ENCODE measurements at places on chromosomes 11 and 22.

DNA sequence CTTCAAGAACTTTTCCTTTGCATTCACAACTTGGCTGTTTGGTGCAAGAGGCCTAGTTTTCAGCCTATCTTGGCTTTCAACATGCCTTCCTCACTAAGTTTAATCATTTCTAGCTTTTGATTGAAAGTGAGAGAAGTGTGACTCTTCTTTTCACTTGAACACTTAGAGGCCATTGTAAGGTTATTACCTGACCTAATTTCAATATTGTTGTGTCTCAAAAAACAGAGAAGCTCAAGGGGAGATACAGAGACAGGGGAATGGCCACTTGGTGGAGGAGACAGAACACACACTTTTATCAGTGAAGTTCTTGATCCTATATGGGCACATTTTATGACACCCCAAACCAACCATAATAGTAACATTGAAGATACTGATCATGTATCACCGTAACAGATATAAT lies 532.3 kb downstream of the DLG2 start:
- no peak for DNase-seq

DNA sequence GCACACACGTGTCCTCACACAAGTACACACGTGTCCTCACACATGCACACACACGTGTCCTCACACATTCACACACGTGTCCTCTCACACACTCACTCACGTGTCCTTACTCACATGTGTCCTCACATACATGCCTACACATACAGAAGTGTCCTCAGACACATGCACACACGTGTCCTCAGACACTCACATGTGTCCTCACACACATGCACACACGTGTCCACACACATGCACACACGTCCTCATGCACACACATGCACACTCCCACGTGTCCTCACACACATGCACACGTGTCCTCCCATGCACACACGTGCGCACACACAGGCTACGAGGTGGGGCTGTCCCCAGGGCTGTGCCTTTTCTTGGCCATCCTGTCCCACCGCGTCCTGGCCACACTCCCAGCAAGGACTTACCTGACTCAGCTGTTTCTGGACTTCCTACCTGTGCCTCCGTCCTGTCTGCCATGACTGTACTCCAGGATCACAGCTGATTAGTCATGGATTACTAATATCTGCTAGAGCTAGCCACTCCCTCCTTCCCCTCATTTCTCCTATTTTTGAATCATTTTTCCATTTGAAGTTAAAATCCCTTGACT lies 990.2 kb downstream of the BRD1 start:
- no peak for DNase-seq

- DNase-seq: no peak
These were observed 47.6 kb upstream of the PARVA start for GRCh38 chr11:12329797-12330196.

- DNase-seq: peak; percentile 63
These were observed 11.0 kb upstream of the SLC5A4 start for GRCh38 chr22:32265882-32266767.

DNA sequence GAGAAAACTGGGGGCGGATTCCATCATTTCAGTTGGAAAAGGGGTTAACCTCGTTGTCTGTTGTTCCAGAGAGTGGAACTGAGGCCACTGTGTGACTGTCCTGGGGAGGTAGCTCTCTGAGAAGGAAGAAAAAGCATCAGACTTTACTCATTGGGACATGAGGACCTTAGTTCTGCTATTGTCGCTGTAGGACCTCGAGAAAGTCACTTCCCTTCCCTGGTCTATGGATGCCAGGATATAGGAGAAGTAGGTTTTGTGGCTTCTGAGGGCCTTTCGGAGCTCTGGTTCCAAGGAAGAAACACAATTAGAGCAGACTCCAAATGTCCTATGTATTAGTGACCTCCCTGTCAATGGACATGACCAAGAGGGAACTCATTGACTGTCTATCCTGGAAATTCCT lies 6.2 kb downstream of the MYO18B start:
- DNase-seq: no peak

DNA sequence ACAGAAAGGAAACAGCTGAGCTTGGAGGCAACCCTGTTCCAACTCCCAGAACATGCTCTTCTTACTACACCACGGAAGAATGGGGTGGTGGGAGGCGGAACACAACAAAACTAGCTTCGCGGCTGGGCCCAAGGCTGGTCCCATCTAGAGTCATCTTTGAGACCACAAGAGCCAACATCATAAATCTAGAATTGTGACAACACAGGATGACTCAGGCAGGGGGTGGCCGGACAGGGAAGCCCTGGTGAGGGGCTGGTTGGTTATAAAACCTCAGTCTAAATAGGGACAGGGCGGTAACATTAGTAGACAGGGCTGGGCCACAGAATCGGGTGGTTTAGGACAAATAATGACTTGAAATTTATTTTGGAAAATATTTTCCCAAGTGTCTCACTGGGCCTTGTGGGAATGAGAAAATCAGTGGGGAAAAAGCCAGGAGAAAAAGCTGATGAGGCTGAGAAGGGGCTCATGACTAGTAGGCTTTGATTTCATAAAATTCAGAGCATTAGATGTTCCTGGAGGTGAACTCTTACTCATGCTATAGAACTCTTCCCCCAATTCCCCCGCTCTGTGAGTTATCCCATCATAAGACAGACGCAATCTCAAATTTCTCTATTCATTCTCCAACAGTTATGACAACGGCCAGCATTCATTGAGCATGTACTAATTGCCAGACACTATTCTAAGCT lies 151.8 kb upstream of the TIMP3 start:
- peak; percentile 80 for DNase-seq

- no peak for DNase-seq
These were observed 1073.3 kb upstream of the RAG2 start for GRCh38 chr11:37671321-37671720.

DNA sequence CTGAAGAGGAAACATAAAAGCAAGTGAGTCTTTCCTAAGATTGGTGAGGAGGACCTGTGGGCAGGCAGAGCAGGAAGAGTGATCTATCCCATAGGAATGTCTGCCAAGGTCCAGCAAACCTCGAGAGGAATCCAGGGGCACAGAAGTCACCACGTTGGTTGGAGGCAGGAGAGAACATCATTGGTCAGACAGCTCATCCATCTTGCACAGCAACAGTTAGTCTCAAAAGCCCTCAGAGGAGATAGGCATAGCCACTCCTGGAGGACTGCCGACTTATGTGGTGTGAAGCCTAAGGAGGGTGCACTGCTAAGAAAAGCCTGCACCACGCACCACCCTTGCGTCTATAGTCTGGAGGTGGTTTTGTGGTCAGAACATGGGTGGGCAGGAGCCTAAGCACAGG lies 109.1 kb downstream of the RASSF10 start:
- peak; percentile 77 for DNase-seq

GRCh38 chr11:14010665-14011064 lies 48.1 kb downstream of the SPON1 start:
- no peak for DNase-seq

DNA sequence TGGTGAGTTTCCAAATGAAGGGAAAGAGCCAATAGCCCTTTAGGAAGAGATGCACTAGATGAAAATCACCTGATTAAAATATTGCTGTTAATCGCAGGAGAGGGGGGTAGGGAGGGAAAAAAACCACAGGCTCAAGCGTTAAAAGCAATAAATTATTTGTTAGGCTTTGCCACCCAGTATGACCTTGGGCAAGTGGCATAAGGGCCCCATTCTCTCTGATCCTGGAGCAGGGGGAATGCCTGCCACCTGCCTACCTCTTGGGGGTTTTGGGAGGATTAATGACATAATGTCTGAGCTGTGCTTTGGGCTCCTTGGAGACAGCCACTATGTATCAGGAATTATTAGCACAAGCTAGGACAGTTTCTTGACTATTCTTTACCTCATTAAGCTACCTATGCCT lies 80.0 kb downstream of the ZNRF3 start:
- DNase-seq: no peak

GRCh38 chr11:39011797-39012196 lies 2413.8 kb upstream of the RAG2 start:
- DNase-seq: no peak

DNA sequence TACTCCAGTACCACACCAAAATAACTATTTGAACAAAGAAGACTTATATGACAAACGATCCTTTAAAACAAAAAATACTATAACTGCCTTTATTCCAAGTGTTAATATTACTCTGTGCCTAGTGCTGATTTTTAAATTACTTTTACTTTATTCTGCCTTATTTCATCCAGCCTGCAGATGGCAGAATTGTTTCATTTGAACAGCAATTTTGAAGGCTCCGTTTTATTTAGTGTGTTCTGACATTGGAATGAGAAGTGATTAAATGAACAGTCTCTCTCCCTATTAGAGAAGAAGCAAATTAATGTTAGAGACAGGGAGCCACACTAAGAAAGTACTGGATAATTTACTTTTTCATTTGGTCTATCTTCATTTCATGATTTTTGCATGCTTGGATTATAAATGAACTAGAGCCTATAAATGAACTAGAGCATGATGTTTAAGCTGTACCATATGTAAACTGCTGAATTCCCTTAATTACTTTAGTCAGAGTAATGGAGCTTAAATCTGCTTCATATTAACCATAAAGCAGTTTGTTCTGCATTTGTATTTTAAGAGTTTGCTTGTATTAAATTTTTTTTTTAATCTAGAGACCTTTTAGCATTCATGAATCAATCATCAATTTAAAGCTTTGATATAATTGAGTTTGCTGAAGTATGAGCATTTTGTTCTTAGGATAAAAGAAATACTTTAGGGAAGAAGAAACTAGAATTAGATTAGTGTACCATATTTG lies 9.8 kb downstream of the PDHX start:
- peak; percentile 74 for DNase-seq

- DNase-seq: peak; percentile 36
These were observed 126.3 kb upstream of the TIMP3 start for GRCh38 chr22:32674925-32675825.

DNA sequence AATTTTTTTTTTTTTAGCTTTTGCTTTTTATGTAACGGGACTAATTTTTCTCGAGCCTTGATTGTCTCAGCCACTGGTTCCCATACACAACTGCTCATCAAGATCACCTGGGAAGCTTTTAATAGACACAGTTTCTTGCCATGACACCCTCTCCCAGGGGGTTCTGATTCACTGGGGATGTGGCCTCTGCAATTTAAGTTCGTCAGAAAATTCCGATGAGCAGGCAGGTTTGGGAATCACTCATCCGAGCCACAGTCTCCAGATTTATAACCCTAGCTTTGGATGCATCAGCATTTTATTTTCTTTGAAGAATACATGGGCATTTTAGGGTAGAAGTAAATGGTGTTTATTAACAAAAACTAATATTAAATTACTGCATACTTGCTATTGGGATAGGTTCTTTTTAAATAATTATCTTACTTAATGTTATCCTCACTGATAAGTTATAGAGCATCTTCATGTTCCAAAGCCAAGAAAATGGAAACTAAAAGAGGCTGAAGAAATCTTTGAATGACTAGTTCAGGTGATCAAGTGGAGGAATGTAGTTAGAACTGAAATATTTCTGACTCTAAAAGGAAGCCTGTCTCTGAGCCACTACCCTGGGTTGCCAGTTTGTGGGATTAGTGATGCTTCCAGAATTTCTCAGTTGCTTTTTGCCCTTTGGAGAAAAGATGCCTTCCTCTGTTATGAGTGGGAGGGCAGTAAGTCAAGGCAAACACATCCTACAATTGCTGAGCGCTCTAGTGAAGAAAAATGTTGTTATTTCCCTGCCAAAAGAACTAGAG lies 319.0 kb downstream of the DDX10 start:
- no peak for DNase-seq

DNA sequence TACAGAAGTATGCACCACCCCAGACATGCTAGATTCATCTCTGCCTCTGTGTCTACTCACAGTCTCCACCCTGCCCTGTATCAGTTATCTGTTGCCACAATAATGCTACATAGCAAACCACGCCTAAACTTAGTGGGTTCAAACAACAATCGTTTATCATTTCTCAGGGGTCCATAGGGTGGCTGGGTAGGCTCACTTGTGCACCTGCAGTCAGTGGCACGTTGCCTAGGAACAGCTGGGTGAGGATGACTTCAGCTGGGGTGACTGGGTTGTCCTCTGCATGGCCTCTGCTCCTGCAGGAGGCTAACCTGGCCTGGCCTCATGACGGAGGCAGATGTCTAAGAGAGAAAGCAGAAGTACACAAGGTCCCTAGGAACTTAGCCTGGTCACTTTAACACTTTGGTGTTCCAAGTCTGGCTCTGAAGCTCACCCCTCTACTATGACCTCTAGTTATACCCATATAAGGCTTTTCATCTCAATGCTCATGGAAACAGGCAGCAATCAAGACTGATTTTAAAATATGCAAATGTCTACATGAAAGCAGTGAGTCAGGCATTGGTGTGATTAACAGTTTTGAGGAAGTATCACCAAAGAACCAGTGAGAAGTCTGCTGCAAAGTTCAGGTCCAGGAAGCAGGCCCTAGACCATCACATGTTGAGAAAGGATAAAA lies 10.7 kb downstream of the OLFML1 start:
- no peak for DNase-seq

DNA sequence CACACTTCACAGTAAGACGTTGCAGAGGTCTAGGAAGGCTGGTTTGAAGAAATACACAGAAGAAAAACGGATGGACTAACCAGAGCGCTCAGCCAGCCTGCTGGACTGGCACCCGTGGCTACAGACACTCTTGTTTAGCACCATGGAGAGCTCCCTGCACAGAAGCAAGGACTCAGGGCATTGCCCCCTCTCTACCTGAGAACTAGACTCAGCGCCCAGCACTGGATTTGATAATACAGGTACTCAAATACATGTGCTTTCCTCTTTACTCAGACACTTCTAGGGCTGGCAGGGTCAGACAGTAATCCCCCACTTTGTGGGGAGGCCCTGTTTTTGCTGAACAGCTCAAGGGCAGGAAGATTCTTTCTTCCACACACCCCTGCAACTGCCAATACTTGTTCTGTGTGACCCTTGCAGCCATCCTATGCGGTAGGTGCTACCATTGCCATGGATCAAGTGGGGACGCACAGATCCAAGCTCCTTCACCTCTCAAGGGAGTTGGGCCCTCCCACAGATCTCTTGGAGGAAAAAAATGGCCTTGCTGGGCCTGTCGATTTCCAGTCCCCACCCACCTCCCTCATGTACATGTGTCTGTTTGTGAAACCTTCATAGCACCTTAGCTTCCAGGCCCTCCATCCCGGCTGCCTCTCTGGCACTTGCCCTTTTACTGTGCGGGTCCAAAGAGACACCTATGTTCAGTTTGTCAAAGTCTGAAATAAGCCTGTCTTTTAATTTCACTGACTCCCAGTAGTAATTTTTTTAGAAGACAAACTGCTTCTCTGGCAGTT lies 5.1 kb upstream of the P2RX6 start:
- DNase-seq: peak; percentile 68

DNA sequence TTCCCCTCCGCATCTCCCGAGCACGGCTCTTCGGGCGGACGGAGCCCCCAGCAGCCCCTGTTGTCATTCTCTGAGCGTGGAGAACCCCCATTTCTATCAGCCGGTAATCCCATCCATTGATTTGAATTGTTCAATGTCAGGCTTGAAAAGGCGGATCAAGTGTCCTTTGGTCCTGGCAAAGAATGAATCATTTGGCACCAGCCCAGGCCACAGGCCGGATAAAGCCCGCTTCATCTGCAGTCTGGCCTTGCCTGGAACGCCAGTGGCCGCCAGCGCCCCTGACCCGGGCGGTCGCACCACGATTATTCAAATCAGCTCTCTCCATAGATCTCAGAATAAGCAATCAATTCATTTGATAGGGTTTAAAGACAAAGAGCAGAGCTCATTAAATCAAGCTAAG lies 188.9 kb downstream of the BRD1 start:
- no peak for DNase-seq

All from fibroblast of villous mesenchyme (primary cell).